Uterus (tissue), 4 donors: ENCODE measurements at places on chromosomes 2 and 18.
A peak's percentile ranks its signal among the peaks of the same experiment; 100 is the strongest.

DNA sequence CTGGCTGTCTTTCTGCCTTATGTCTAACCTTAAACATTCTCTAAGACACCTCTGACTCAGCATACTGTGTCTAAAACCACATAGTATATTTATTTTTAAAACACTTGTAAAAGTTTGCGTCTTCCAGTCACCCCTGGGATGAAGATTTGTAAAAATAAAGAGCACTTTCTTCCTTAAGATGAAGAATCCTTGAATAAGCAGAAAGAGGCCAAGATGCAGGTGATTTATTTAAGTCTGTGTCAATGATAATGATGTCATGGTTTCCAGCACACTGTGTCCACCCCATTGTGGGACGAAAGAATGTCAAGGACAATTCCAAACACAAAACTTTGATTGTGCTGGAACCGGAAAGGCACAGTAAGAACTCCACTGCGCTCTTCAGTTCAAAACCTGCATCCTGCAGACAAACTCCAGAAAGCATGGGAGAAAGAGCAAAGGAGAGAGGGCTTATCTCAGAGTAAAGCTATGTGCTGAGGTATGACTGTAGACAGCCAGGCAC is 92.9 kb downstream of the ZEB2 start:
- no peak overlapping the region for H3K4me3 ChIP-seq
- H3K4me1 ChIP-seq = no peaks in the 10 kb centered on the region
- peak overlapping the region; percentile 25 for H3K27ac ChIP-seq
- H3K27me3 ChIP-seq = no peaks in the 10 kb centered on the region
- no peak for DNase-seq
- H3K36me3 ChIP-seq = no peaks in the 10 kb centered on the region

DNA sequence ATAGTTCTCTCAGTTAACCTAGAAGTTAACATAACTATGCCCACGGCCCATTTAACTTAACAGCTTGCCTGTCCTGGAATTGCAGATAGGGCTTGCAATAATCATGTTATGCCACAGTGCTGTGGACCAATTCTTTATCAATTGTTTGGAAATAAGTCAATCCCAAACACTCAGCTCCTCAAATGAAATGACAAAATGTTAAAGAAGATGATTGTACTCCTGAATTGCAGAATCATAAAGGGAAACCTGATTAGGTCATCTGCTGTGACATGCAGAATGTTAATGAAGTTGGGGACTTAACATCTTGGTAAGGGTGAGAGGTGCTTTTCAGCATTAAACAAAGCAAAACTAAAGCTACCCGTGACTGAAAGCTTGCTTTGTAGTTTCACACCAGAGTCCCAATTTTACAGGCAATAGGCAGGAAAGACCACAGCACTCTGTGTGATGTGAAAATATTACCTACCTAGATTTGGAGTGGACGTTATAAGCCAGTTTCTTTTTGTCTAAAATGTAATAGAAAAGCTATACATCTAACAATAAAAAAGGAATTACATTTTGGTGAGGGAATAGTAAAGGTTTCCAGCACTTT is 364.0 kb downstream of the GPD2 start:
- no peak overlapping the region for H3K27ac ChIP-seq
- no peaks in the 10 kb centered on the region for H3K36me3 ChIP-seq
- DNase-seq = no peak
- no peak overlapping the region for H3K4me3 ChIP-seq
- no peaks in the 10 kb centered on the region for H3K4me1 ChIP-seq

DNA sequence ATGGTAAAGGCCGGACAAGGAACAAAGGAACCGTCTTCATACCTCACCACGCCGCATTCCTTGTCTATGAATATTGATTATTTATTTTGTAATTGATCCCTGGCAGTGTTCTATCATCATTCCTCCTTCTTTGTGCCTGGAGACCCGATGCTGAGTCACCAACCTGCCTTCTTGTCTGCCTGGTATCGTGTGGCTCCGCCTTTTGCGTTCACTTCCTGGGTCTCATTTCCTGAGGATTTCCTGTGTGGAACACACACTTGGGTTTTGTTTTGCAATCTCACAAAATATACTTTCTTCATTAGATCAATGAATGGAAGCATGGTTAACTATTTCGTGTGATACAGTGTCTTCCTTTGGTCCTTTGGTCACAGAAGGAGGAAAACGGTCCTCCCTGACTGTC is 95.5 kb upstream of the SNTG2 start:
- H3K4me1 ChIP-seq = no peaks in the 10 kb centered on the region
- H3K27me3 ChIP-seq = no peaks in the 10 kb centered on the region
- H3K4me3 ChIP-seq = no peak overlapping the region
- no peaks in the 10 kb centered on the region for H3K36me3 ChIP-seq
- H3K27ac ChIP-seq = no peak overlapping the region
- DNase-seq = no peak

GRCh38 chr2:140200307-140200706 is 1420.1 kb upstream of the NXPH2 start:
- no peaks in the 10 kb centered on the region for H3K27me3 ChIP-seq
- no peak overlapping the region for H3K4me3 ChIP-seq
- H3K36me3 ChIP-seq = no peaks in the 10 kb centered on the region
- no peak overlapping the region for H3K27ac ChIP-seq

DNA sequence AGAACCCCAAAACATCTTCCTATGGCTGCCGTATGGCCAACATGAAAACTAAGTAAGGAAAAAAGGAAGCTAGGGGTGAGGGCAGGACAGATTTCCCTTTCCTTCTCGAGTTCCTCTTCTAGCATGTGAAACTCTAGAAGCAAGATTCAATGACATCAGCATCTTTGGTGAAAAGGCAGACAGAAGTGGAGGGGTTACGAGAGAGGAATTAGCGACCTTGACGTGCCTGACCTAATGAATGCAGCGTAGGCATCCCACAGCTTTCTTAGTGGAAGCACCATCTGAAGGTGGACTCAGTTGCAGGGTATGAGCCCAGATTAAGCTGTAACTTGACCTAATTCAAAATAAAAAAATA is 47.9 kb upstream of the PELI1 start:
- no peak for DNase-seq
- no peak overlapping the region for H3K4me3 ChIP-seq
- no peaks in the 10 kb centered on the region for H3K36me3 ChIP-seq
- H3K4me1 ChIP-seq = no peaks in the 10 kb centered on the region
- H3K27me3 ChIP-seq = no peaks in the 10 kb centered on the region
